Ureter (tissue), 1 donor: ENCODE measurements at places on chromosomes 7 and 10. TPM values are rescaled to one million over a fixed set of nuclear protein-coding genes. Genes with fewer than 3 reads are reported as not detected.

CCDC172 gene
- total RNA-seq, result not detected

BNIP3 gene
- total RNA-seq, result 21.5 TPM

CUX1 gene
- total RNA-seq, result 103 TPM

PLXDC2 gene
- 48.7 TPM for total RNA-seq

SLC26A5 gene
- total RNA-seq, result 6.2 TPM

CDH23 gene
- total RNA-seq, result 79.3 TPM

CTAGE6 gene
- 3.1 TPM for total RNA-seq
